Chondrocyte (in vitro differentiated cells): ENCODE measurements at places on chromosomes 6 and 20. TPM values are rescaled to one million over a fixed set of nuclear protein-coding genes. Genes with fewer than 3 reads are reported as not detected.

DNA sequence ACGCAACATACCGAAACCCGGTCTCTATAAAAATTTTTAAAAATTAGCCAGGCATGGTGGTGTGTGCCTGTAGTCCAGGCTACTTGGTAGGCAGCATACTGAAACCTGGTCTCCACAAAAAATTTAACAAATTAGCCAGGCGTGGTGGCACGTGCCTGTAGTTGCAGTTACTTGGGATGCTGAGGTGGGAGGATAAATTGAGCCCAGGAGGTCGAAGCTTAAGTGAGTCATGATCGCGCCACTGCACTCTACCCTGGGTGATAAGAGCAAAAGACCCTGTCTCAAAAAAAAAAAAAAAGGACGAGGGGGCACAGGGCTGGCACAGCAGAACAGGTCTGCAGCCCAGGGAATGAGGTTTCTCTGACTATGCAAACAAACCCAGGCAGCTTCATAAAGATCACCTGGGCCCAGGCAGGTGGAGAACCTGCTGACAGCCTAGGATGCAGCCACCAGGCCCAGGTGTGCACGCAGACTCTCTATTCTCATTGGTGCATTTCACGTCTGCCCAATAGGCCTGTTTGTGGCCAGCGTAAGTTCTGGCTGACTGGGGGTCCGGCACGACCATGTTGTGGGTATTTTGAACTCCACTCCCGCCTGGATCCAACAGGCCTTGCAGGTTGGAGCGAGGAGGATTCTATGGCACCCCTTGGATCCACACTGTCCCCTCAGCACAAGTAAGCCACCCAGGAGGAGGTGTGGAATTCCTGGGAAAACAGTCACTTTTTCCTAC is 204.5 kb downstream of the PREX1 start:
- peak; percentile 48 for DNase-seq

- DNase-seq, result no peak
These were observed 894.9 kb downstream of the EYS start for GRCh38 chr6:64812138-64812537.

The LINC00237 gene
- not detected in 3 replicates for total RNA-seq

The PTCRA gene
- total RNA-seq, result not detected in 3 replicates

GRCh38 chr20:55888685-55889084 is 116.6 kb downstream of the CBLN4 start:
- no peak for DNase-seq

The CAGE1 gene
- total RNA-seq, result not detected in 3 replicates

The PCSK2 gene
- total RNA-seq, result not detected in 3 replicates

The MOCS1 gene
- 13.3 to 36.6 TPM (median 35.2 TPM) in 3 replicates for total RNA-seq

- DNase-seq, result no peak
These were observed 7.5 kb upstream of the FOXC1 start for GRCh38 chr6:1602049-1602713.

GRCh38 chr6:117597755-117598154 is 4.6 kb downstream of the GOPC start:
- no peak for DNase-seq

DNA sequence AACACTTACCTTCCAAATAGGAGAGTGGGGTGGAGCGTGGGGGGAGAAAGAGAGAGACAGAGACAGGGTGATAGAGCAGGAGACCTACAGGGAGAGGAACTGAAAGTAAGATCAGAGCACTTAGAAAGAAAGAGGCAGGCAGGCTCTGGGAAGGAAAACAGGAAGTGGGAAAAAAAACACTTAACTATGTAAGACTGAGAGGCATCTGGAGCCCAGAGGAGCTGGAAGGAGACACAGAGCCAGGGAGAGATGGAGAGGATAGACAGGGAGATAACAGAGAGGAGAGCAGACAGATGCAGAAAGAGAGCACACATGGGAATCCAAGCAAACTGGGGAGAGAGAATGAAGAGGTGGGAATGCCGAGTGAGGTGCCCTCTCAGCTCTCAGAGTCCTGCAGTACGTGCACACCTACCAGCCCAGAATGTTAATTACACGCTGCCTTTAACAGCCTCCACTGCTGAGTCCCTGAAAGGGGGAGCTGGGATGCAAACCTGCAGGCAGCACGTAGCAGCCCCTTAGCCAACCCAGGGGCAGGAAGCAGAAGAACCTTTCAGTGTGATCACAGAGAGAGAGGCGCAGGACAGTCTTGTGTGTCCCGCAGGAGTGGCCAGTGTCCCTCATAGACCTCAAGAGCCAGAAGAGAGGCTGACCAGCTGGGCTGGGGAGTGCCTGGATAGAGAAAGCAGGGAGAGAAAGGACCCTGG is 132.7 kb upstream of the LRFN2 start:
- no peak for DNase-seq

DNA sequence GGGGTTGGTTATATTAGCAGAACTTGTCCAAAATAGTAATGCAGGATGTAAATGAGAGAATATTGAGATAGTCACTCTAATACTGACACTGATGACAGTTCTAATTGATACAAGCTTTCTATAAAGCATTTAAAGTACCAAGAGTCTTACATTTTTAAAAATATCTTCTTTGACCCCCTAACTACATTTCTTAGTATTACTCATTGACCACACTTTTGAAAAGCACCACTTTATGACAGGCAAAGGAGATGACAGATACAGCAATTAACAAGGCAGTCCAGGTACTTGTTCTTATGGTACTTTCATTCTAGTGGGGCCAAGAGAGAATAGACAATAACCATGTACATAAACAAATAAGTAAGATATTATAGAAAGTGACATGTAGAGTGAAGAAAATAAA is 139.4 kb upstream of the EYA4 start:
- no peak for DNase-seq

The GLP1R gene
- not detected in 3 replicates for total RNA-seq

The GHRH gene
- total RNA-seq, result not detected in 3 replicates

GRCh38 chr6:116096979-116097816 is 3.5 kb upstream of the NT5DC1 start:
- DNase-seq, result no peak

The MYMX gene
- total RNA-seq, result not detected in 3 replicates

The DDR1 gene
- total RNA-seq, result 112 to 157 TPM (median 117 TPM) in 3 replicates

The HDGFL1 gene
- not detected in 3 replicates for total RNA-seq

DNA sequence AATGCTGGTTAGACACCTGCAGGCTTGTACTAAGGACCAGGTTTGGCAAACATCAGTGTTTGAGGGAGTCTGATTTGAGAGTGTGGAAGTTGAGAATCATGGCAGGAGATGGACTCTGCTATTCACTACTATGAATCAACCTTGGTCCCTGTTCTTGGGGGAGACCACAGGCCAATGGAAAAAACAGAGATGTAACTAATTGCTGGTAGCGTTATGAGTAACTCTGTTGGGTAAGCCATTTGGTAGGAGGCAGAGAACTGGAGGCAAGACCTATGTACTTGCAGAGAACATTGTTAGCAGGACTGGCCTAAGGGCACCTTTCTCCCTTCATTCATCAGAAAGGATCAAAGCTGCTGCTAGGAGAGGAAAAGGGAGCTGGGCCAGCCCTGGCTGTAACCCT is 8.3 kb upstream of the WFDC2 start:
- no peak for DNase-seq

- DNase-seq, result no peak
These were observed 478.9 kb downstream of the NKAIN2 start for GRCh38 chr6:124282541-124282940.

DNA sequence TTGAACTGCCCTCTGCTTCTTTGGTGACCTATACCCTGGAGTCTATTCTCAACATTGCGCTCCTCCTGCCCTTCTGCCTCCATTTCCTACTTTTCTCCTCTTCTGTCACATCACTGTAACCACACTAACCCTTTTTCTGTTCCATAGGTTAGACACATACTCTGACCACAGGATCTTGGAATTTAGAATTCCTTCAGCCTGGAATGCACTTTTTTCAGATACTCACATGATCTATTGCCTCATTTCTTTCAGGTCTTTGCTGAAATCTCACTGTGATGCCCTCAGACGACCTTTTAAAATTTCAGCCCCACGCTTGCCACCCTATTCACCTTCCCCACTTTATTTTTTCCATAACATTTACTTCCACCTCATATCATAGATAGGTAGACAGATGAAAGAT is 5.1 kb downstream of the VNN1 start:
- no peak for DNase-seq

DNA sequence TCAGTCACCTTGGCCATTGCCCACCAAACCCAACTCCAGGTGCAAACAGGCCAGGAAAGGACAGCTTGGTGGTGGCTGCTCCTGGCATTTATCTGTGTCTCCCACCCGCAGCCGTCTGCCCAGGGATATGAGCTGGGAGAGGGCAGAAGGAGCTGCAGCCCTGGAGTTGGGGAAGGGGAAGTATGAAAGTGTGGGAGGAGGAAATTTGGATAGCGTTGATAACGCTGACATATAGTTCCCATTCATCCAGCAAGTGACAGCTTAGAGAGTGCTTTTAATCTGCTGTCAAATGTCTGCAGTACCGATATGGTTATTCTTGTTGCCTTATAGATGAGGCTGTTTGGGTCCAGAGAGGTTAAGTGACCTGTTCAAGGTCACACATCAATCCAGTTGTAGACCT is 741 bp downstream of the KCNK16 start:
- no peak for DNase-seq

- no peak for DNase-seq
These were observed 2.3 kb upstream of the TXNDC5 start for GRCh38 chr6:7912736-7913517.

The RBBP8NL gene
- total RNA-seq, result not detected in 3 replicates

The PPP1R3G gene
- total RNA-seq, result 0.56 to 2.6 TPM (median 2.2 TPM) in 3 replicates

DNA sequence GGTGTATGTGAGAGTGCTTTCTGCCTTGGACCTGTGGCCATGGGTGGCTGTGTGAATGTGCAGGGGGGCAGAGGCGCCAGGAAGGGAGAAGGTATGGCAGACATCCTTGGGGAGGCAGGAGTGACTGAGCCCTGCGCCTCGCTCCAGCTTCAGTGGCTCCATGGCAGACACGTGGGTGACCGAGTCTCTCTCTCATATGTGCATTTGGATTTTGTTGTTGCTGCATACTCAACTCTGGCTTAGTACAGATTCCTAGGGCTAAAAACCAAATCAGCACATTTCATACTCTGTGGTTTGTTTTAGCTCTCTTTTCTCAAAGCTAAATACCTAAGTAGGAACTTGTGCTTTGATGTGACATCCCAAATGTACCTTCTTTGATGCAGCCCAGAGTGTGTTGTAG is 97.6 kb downstream of the DTD1 start:
- no peak for DNase-seq

- DNase-seq, result no peak
These were observed 76.4 kb downstream of the TMEM242 start for GRCh38 chr6:157246771-157247484.

GRCh38 chr6:152204591-152204990 is 397.1 kb downstream of the ESR1 start:
- DNase-seq, result no peak

GRCh38 chr6:95511404-95511803 is 65.9 kb upstream of the MANEA start:
- DNase-seq, result no peak

DNA sequence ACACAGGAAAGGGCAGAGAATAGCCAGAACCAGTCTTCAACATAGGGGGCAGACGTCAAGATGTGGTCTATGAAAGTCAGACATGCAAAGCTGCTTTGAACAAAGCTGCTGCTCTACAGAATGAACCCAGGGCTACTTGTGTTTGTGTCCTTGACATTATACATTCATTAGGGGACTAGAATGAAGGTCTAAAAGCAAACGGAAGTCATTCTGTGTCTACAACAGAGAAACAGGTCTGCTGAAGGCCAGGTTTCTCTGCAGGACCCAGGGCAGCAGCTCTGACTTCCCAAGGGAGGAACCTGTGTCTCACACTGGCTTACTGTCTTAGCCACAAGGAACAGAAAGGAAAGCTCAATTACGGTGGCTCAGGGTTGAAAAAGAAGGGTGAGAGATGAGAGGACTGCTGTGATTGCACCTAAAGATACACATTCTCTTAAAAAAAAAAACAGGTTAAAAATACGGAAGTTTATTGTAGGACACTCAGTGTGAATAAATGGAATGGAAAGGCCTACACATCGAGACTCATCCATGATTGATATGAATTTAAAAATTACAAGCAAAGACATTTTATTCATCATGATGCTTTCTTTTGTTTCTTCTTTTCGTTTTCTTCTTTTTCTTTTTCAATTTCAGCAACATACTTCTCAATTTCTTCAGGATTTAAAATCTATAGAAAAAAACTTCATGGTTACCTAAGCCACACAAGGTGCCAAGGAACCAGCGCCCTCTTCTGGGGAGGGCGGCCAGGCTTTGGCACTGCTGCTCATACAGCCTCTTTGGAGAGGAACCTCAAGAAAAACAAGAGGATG is 6.7 kb downstream of the PSMA7 start:
- no peak for DNase-seq

- DNase-seq, result no peak
These were observed 276.8 kb downstream of the PHACTR1 start for GRCh38 chr6:12993283-12993898.

The VGLL2 gene
- not detected in 3 replicates for total RNA-seq

- no peak for DNase-seq
These were observed 29.4 kb upstream of the BEND3 start for GRCh38 chr6:107144666-107145065.

DNA sequence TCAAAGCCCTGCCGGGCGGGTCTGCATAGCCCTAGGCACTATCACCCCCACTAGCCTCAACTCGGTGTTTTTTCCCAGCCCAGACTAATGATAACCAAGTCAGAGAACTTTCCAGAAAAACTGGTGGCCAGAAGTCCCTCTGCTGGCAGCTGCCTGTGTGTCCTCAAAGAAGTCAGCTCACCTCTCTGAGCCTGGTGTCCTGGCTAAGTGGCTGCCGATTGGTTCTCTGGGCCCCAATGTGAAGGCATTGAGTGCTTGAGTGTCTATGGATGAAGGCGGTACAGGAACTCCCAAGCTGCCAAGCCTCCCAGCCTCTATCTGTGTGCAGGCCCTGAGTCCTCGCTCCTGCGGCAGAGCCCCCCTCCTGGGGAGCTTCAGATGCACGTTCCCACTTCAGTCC is 355.6 kb downstream of the TAF4 start:
- no peak for DNase-seq

DNA sequence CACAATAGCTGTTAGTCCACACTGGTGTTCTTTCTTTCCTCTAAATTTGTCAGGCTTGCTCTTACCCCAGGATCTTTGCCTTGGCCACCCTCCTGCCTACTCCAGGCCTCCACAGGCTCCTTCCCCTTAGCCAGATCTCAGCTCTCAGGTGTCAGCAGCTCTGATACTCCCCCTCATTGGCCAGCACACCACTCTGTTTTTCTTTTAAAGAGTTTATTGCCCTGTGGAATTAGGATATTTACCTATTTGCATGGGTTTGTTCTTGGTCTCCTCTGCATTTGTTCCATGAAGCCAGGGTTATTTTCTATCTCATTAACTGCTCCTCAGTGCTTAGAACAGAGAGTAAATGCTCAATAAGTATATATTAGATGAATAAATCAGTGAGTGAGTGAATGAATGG is 36.8 kb downstream of the GCNT2 start:
- DNase-seq, result no peak

The CD2AP gene
- total RNA-seq, result 16.1 to 17.8 TPM (median 16.2 TPM) in 3 replicates
